ENCODE measurements at places on chromosomes 5 and 9. TPM values are rescaled to one million over a fixed set of nuclear protein-coding genes. Genes with fewer than 3 reads are reported as not detected.

Gene CNTFR
- polyA plus RNA-seq, result 1.5 TPM

Gene ABLIM3
- polyA plus RNA-seq, result 10.4 TPM

DNA sequence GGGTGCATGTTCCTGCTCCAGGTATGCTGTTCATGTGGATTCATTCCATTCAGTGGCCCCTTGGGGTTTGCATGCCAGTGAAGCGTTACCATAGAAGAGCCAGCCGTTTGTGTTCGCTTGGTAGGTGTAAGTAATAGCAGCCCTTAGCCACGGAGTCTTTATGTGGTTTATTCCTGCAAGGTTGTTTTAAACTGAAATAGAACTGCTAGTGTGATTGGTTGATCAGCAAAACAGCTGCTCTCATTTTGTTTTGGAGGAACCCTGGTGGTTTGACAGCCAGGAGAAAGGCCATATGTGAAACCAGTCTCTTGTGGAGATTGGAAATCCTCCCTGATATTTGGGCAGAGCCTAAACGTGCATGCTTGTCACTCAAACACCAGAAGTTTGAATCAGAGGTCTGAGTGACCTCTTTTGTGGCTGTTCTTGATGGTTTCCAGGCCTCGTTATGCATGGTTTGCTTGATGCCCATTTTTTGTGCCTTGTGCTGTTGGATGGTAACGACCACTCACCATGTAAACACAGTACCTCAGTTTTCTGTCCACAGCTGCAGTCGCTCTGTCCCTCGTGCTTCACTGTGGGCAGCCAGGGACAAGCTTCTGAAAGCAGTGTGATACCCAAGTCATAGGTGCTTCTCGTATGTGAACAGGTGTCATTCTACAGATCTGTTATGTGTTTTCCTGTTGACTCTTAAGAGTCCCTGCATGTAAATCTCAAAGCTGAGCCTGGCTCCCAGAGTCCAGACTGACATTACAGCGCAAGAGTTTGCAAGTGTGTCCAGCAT lies 58.3 kb upstream of the NXNL2 start:
- DNase-seq, result no peak

GRCh38 chr9:127717766-127718165 lies 1.9 kb downstream of the TTC16 start:
- DNase-seq, result no peak

DNA sequence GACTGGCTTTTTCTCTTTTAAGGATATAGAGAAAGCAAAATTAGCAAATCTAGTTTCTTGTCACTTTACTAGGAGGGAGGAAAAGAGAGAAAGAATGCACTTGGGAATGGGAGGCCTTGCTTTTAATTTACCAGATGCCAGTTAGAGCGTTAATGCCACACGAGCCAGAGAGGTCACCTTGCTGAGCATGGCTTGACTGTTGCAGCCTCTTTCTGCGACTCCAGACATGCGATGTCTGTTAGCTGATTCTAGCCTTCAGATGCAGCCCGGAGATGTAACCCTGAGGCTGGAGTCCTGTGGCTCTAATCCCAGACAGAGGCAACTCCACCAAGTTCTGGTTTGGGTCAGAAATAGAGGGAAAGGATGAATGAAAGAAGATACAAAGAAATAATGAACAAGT lies 152.5 kb downstream of the TRIO start:
- DNase-seq, result no peak

DNA sequence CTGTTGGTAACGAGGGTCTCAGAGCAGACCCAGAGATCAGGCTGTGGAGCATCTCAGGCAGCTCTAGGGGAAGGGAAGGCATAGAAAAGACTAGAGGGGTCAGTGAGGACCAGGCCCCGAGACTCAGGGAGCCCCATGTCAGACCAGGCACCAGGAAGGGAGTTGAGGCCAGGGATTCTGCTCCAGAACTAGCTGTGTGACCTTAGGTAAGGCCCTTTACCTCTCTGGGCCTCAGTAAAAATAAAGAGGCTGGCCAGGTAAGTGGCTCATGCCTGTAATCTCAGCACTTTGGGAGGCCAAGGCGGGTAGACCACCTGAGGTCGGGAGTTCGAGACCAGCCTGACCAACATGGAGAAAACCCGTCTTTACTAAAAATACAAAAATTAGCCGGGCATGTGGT lies 176.4 kb upstream of the IER5L start:
- DNase-seq, result no peak

DNA sequence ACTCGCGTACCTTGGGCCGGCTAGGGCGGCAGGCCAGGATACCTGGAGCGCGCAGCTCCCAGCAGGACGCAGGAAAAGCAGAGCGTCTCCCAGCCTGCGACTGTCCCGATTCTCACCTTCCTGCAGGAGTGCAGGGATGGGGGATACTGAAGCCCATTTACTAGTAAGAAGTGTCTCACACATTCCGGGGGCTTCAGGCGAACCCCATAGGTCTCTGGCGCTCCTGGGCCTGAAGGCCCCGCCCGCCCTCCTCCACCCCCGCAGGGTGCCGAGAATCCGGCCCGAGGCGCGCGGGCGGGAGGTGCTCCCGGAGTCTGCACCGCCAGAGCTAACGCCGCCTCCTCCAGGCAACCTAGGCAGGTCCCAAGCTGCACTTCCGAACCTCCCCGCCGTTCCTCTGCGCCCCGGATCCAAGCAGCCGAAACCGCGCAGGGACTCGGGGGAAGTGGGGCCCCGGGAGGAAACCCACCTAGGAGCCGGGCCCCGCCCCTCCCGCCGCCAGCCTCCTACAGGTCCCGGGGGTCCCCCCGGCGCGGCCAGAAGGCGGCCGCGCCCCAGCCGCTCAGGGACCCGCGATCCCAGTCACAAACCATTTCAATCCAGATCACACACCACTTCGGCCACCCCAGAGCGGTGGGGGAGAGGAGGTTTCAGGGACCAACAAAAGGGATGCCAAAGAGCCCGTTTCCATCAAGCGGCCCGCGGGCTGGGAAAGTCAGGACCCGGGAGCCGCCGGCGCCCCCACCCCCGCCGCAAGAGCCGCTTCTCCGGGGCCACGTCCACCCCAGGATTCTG lies 1.2 kb downstream of the ROR2 start:
- no peak for DNase-seq

GRCh38 chr5:108238936-108239887 lies 142.7 kb downstream of the FBXL17 start:
- DNase-seq, result peak; percentile 1

- DNase-seq, result no peak
Measured at GRCh38 chr5:131536211-131536826, 98.7 kb downstream of the RAPGEF6 start.

Gene TMC1
- polyA plus RNA-seq, result 0.24 TPM

Gene TOMM5
- polyA plus RNA-seq, result 193 TPM

DNA sequence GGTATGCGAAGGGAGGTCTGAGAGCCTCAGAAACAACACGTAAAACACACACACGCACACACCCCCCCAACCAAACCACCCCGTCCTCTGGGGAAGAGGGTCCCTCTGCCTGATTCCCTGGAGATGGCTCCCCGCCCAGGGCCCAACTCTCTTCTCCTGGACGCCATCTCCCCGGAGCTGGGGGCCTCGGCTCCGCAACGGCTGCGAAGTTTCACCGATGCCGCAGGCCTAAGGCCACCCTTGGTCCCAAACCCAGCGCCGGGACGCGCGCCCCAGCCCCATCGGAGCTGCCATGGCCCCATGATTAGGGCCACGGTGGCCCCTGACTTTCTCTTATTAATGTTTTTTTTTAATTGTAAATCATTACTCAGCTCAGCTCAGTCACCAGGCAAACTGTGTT lies 181.4 kb upstream of the TBCA start:
- no peak for DNase-seq

GRCh38 chr5:58490402-58491050 lies 709 bp upstream of the GAPT start:
- DNase-seq, result no peak

Gene TMOD1
- polyA plus RNA-seq, result not detected

Gene PCDHA1
- polyA plus RNA-seq, result 0.03 TPM

DNA sequence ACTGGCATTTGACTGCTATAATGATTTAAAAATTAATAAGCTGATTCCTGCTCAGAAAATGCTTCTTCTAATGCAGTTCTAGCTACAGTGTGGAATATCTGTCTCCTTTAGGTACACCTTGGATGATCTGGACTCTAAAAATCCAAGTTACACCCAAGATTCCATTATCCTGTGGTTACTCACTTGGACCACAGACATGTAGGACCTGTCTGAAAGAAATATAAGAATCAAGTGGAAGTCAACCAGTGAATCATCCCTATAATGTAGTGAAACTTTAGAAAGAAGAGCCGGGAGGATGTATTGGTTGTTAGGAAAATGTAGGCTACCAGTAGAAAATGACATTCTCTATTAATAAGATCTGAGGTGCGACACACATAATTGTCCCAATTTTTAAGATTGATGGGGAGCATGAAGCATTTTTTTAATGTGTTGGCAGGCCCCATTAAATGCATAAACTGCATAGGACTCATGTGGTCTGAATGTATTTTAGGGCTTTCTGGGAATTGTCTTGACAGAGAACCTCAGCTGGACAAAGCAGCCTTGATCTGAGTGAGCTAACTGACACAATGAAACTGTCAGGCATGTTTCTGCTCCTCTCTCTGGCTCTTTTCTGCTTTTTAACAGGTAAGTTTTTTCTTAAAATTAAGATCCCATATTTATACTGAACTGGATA lies at the start of gene SPINK6:
Gene SPINK6, plus strand, starts transcription at position 512 of the 673 bp plus-strand sequence. Its CDS starts 55 bp downstream, at position 567.
- DNase-seq, result peak; percentile 65

GRCh38 chr9:135746565-135746964 lies 44.6 kb downstream of the KCNT1 start:
- no peak for DNase-seq

Gene ZNF366
- polyA plus RNA-seq, result not detected

DNA sequence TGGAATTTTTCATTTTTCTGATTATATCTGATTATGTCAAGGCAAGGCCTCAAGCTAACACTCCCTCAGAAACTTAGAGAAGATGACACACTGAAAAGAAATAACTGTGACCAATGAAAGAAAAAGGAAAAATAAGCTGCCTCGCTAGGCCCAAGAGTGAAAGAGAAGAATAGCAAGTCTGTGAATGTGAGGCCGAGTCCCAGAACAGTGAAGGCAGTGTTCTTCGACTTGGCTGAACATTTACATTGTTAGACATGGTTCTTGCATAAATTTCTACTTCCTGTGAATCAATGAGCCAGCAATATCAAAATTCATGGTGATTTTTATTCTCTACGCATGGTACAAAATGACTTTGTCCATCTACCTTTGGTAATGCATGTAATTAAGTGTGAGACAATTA lies at the start of gene ATP10B:
Gene ATP10B, minus strand, starts transcription at position 163 of the 400 bp plus-strand sequence. CDS start 164,137 bp downstream, outside the sequence.
- DNase-seq, result no peak

DNA sequence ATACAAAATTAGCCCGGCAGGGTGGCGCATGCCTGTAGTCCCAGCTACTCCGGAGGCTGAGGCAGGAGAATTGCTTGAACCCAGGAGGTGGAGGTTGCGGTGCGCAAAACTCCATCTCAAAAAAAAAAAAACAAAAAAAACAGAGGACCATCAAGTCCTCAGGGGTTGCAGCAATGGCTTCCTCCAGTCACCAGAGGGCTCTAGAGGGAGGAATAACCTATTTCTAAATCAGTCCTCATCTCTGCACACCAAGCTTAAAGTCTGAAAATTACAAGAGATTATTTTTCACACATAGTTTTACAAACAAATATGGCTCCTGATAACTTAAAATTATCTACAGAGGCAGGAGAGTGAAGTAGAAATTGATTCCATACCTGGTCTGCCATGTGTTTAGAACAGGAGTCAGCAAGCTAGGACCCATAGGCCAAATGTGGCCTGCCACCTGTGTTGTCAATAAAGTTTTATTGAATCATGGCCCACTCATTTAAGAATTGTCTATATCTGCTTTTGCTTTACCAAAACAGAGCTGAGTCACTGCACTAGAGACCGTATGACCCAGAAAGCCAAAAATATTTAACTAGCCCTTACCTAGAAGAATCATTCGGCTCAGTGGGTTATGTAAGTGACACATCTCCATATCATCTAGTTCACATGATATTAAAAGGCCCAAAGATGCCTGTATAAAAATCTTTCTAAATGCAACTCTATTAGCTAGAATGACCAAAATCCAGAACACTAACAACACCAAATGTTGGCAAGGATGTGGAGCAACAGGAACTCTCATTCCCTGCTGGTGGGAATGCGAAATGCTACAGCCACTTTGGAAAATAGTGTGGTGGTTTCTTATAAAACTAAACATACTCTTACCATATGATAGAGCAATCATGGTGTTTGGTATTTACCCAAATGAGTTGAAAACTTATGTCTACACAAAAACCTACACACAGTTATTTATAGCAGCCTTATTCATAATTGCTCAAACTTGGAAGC lies 207.7 kb downstream of the FRMD3 start:
- no peak for DNase-seq

GRCh38 chr5:178931846-178932760 lies 8.9 kb upstream of the ZNF454 start:
- no peak for DNase-seq

GRCh38 chr9:34079181-34079580 lies 30.5 kb upstream of the UBAP2 start:
- DNase-seq, result no peak

Gene MAP1B
- 3.6 TPM for polyA plus RNA-seq

DNA sequence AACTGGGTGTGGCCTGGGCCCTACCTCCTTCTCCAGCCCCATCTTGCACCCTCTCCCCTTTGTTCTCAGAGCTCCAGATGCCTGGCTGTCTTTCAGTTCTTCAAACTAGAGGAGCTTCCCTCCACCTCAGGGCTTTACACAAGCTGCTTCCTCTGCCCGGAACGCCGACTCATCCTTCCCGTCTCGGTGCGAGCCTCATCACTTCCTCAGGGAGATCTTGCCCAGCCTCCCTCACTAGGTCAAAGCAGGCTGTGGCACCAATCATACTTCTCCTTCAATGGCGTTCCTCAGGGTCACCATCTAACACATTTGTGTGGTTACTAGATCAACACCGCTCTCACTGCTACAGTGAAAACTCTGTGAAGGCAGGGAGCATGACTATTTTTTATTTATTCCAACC lies 56.2 kb upstream of the ZSWIM6 start:
- peak; percentile 7 for DNase-seq

- no peak for DNase-seq
Measured at GRCh38 chr9:136050701-136051452, 44.2 kb downstream of the NACC2 start.

DNA sequence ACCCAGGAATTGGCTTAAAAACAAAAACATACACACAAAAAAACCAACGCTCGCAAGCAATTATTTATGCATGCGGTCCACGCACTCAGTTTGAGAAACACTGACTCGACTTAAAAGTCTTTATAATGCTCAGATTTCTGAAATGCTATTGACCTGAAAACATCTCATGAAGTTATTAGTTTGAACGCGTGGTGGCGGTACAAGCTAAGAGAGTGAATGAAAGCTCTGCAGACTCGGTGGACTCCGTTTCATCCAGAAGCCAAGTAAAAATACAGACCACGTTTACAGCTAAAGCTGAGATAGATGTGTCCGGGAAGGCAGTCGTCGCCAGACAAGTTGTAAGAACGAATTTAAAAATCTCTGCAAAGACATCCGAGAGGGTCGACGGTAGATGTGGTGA lies at the start of gene PCDHB6:
Gene PCDHB6, plus strand, starts transcription at position 246 of the 400 bp plus-strand sequence. CDS start 201 bp downstream, outside the sequence.
- no peak for DNase-seq

Gene TCOF1
- polyA plus RNA-seq, result 7.9 TPM

All from keratinocyte (primary cell).